ENCODE measurements at places on chromosomes 4 and X.

GRCh38 chr4:149121023-149121404 is 678.8 kb upstream of the NR3C2 start:
- H3K4me3 ChIP-seq = no peak overlapping the region
- no peaks in the 10 kb centered on the region for H3K27me3 ChIP-seq
- no peaks in the 10 kb centered on the region for H3K36me3 ChIP-seq
- H3K4me1 ChIP-seq = no peaks in the 10 kb centered on the region
- H3K27ac ChIP-seq = no peak overlapping the region

- H3K4me3 ChIP-seq = no peak overlapping the region
- H3K27me3 ChIP-seq = no peaks in the 10 kb centered on the region
- no peak overlapping the region for H3K27ac ChIP-seq
- H3K36me3 ChIP-seq = peaks cover 51% of the 10 kb centered on the region
- no peak for DNase-seq
These were observed 66.7 kb upstream of the NDUFC1 start for GRCh38 chr4:139368998-139369397.

DNA sequence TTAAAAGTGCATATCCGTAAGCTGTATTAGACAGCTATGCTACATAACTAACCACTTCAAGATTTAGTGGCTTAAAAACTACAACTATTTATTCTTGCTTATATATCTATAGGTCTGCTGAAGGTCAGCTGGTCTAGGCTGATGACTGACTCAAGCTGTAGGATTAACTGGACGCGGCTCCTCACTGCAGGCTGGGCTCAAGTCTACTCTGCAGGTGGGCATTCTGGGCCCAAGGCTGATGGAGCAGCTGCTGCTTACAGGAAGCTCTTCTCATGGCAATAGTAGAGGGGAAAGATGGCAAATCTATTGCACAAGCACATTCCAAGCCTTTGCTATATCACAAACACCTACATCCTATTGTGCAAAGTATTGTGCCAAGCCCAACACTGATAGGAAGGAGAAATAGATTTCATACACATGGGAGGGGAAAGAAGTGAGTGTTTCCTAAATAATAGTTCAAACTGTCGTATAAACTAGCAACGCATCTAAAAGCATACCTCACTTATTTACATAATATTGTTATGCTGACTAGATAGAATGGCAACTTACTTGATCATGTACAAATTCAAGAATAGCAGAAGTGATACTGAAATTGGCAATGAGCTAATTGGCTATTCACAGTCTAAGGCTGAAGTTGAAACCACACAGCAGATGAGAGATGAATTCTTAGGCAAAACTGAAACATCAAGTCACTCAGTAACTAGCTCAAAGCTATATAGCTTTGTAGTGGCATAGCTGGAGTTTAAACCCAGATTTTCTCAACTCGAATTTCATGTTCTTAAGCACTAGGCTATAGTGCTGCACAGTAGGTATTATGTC is 263.8 kb downstream of the NKX6-1 start:
- no peaks in the 10 kb centered on the region for H3K4me1 ChIP-seq
- no peak for DNase-seq
- no peaks in the 10 kb centered on the region for H3K27me3 ChIP-seq
- H3K36me3 ChIP-seq = no peaks in the 10 kb centered on the region
- no peak overlapping the region for H3K27ac ChIP-seq

DNA sequence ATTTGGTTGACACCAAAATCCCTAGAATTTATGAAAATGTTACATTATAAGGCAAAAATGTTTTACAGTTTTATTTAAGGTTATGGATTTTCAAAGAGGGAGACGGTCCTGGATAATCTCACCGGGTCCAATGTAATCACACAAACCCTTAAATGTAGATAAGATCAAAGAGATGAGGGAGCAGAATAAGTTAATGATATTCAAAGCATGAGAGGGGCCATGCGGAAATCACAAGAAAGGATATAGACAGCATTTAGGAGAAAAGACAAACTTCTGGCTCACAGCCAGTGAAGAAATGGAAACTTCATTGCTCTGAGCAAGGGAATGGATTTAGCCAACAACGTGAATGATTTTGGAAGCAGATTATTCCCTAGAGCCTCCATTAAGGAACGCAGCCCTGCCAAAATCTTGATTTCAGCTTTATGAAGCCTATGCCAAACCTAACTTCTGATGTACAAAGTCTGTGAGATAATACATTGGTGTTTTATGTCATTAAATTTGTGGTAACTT is 684.4 kb upstream of the GNPDA2 start:
- H3K4me1 ChIP-seq = no peaks in the 10 kb centered on the region
- DNase-seq = no peak
- H3K27me3 ChIP-seq = no peaks in the 10 kb centered on the region
- no peak overlapping the region for H3K4me3 ChIP-seq
- H3K36me3 ChIP-seq = no peaks in the 10 kb centered on the region

DNA sequence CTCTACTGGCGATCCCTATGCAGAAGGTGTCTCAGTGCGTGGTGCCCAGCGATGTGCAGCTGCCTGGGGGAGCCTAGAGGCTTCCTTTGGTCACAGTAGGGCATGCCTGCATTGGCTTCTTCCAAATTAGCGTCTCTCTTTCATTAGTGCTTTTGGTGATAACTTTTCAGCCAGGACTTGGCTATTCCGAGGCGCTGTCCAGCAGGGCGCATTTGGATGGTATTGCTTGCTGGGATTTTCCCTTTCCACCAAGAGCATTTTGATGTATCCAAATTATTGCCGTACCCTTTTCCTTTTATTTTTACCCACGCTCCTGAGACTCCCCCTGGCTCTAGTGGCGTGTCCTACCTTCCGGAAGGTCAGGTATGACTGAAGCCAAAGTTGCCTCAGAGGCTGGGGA is 101.4 kb downstream of the SORCS2 start:
- no peak for DNase-seq
- H3K4me1 ChIP-seq = no peaks in the 10 kb centered on the region
- H3K36me3 ChIP-seq = no peaks in the 10 kb centered on the region
- no peak overlapping the region for H3K27ac ChIP-seq
- H3K4me3 ChIP-seq = no peak overlapping the region
